Astrocyte of the cerebellum (primary cell): ENCODE measurements at places on chromosomes 12 and 14.

- no peak for DNase-seq
Observed at GRCh38 chr12:60172266-60173211, 576.7 kb downstream of the SLC16A7 start.

GRCh38 chr14:101120641-101121507 lies 217.4 kb upstream of the RTL1 start:
- peak; percentile 13 for DNase-seq

DNA sequence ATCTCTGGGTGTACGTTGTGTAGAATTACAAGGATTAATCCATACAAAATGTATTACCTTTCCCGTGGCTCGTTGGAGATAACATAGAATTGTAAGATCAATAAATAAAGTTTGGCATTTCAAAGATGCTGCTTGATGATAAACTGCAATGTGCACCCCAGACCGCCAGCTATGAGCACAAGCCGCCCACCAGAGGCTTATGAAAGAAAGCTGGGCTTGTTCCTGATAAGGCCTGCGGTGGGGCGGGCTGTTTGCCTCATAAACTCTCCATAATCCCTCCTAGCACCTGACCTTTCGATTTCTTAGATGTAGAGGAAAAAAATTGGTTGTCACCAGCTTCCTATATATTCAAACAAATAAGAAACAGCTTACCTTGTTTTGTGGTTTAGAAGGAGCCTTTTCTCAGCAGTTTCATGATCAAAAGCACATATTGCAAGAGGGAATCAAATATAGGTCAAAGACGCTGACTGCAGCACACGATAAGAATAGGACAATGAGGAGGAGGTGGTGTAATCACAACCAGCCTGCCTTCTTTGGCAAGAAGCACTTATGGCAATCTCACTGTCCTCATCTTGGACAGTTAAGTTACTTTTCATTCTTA lies 293.6 kb downstream of the RMST start:
- DNase-seq = no peak

- DNase-seq = no peak
Observed at GRCh38 chr12:63132201-63132600, 18.8 kb downstream of the AVPR1A start.
